ENCODE measurements at places on chromosomes 6 and 20.

GRCh38 chr6:71478834-71479541 lies 190.4 kb downstream of the OGFRL1 start:
- DNase-seq = no peak

- no peak for DNase-seq
Measured at GRCh38 chr6:106124015-106124414, 37.9 kb downstream of the PRDM1 start.

- DNase-seq = peak; percentile 55
Measured at GRCh38 chr20:38804682-38805501, 605 bp upstream of the PPP1R16B start.

- no peak for DNase-seq
Measured at GRCh38 chr20:13262671-13263360, 41.7 kb downstream of the ISM1 start.

DNA sequence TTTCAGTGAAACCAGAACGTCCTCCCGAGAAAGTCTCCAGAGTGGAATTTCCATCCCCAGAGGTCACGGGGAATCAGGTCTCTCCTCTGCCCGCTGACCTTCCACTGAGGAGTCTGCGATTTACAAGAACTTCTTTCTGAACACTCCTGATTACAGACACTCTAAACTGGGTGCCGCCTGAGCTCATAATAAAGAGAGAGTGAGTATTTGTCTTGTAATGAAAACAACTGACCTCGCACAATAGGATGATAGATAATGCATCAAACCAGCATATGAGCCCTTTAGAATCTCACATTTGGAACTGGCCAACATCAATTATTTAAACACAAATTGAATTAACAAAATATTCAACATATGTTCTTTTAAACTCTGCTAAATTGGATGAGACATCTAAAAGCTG lies 47.5 kb downstream of the DLL1 start:
- DNase-seq = no peak

DNA sequence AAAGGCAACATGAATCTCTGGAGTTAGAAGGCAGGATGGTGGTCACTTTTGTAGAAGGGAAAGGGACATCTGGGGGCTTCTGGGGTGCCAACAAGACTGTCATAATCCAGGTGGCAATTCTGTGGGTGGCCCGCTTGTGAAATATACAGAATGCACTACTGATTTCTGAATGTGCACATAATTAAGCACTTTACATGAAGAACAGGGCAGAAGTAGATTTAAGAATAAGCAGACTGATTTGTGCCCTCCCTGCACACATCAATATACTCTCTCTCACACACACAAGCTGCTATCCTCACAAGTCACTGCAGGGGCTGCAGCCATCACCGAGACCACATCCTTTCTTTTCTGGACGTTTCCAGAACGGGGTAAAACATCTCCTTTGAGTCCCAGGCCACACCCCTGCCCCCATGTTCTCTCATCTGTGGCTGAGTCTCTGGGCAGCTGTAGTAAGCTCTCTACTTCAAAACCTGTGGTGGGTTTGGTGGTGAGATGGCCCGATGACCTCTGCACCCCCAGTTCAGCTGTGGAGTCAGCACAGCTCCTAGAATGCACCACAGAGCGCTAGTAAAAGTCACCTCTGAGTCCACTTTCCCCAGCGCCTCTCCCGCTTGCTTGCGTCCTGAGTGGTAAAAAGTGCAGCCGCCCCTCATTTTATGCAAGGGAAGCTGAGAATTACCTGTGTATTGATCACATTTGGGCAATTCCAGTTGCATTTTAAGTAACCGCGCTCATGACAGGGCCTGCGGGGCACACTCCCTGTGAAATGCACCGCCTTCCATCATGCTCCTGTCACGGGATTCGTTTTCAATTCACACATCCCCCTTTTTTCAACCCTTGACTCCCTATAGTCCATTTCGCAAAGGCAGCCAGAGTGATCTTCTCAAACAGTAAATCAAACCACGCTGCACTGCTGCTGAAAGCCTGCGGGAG lies 115.5 kb downstream of the NFATC2 start:
- no peak for DNase-seq

GRCh38 chr6:11006061-11006460 lies 38.0 kb downstream of the ELOVL2 start:
- no peak for DNase-seq

DNA sequence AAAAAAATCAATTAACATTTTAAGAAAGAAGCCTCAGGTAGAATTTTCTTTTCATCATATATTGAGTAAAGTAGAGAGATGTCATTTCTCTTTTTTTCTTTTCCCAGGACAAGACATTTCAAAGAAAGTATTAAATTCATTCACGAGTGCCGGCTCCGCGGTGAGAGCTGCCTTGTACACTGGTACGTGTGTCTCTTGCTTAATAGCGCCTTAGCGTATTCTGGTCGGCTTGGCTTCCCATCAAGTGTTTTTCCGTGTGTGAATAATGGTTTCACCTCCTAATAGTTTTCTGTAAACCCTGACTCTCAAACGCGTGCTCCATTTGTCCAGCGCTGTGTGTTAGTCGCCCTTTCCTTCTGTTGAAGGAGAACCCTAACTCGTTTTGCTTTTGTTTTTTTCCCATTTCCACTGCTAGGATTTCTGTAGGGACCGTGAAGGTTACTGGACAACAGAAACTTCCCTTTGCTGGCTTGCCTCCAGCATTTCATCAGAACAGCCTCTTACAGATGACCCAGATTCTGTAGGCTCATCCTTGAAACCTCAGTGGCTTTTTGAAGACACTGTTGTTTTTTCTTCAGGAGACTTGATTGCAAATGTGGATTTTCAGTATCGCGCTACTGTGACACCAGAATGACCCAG lies 45.7 kb upstream of the IRF4 start:
- DNase-seq = no peak

- no peak for DNase-seq
Measured at GRCh38 chr20:34938466-34939163, 17.0 kb downstream of the GSS start.

DNA sequence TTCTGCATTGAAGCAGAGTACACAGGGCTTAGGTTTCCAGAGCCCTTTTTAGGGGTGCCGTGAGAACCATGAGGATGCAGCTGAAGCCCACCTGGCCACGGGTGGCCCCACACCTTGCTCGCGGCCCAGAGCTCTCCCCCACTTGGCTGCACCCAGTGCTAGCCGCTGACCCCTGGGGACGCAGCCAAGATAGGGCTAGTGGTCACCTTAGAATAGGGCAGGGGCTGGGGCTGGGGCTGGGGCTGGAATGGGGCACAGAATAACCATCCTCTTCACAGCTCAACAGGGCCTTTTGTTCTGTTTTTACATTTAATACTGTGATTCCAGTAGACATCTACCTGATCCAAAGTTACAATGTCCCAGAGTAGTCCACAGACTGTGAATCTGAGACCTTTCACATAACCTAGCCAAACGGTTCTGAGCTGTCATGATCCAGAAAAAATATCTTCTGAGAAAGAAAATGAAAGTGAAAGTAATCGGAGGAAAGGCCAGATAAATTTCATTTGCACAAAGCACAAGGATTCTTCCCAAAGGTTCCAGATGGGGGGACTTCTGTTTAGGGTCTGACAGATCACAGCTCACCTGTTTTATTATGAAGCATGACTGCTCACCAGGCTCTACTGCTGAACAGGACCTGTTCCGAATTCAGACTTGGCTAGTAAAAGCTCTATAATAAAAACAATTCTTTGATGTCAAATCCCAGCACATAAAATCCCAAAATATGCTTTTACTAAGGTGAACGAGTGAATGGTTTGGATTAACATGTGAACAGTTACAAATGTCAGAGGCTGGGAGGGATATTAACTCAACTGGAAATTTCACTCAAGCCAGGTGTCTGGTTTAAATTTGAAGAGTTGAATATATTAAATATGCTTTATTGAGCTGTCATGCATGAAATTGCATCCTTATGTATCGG lies 401.9 kb downstream of the THBS2 start:
- DNase-seq = no peak

DNA sequence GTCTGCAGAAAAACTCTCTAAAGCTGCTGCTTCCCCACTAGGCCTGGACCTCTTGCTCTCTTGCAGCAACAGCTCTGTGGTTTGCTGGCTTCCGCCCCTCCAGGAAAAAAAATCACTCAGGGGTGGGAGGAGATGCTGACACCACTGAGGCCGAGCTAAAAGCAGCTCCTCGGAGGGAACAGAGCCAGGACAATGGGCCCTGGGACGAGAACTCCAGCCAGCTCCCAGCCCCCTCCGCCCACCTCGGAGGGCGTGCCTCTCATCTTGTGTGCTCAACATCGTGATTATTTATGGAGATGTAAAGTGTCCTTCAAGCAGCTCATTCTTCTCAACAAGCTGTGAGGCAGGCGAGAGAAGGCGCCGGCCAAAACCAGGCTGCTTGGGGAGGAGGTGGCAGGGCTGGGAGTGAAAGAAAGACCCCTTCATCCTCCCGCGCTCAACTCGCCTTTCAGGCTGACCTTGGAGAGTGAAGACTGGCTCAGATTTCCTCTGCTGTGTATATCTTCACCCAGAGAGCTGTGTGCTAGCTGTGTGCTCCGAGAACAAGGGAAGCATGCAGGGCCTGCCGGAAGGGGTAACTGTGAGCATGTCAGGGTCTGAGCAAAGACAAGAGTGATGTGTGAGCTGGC lies 53.5 kb upstream of the LRFN2 start:
- no peak for DNase-seq

GRCh38 chr6:109002051-109002697 lies 92.5 kb downstream of the SESN1 start:
- DNase-seq = no peak

DNA sequence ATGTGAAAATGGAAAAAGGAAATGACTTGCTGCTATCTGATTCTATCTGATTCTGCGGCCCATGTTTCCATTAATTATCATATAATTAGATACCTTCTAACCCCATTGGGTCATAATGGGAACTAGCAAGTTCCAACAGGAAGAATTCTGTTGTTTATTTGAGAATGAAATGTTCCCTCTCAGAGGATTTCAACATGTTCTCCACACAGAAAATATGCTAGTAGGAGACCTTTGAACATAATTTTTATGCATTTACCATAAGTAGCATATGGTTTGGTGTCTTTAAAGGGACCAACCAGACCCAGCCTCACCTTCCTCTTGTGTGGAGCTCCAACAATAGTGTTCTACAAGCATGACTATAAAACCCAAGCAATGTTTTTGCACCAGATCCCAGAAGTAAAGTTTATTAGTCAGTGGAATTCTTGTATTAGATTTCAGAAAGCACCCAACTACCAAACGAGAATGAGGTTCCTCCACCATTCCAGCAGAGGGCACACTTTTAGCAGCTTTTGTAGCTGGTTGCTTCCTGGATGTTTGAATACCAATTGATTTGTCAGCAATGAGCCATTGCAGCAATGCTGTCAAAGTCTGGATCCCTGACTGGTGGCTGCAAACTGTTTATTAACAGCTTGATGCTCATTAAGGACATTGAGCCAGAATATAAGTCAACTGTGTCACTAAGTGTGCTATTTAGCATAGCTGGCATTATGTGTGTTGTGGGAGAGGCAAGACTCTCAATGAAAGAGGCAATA lies 143.6 kb upstream of the GJE1 start:
- DNase-seq = no peak

GRCh38 chr6:3749977-3750316 lies 1.6 kb downstream of the PXDC1 start:
- DNase-seq = no peak

- no peak for DNase-seq
Measured at GRCh38 chr20:47981222-47981621, 195.9 kb upstream of the SULF2 start.

DNA sequence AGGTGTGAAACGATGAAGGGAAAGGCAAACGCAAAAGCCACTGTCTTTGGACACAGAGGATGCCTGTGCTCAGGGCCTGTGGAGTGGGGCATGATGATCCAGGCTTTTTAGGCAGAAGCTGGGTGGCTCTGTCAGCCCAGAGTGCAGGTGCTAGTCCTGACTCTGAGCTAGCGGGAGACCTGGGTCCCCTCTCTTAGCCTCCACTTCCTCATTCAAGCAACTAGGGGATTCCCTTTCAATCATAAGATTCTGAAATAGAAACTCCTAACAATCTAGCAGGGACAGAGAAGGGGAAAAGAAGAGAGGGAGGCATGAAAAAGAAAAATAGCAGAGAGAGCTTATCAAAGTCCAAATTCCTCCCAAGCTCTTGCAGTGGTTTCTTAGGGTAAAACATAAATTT lies 7.6 kb upstream of the HIVEP2 start:
- DNase-seq = no peak

DNA sequence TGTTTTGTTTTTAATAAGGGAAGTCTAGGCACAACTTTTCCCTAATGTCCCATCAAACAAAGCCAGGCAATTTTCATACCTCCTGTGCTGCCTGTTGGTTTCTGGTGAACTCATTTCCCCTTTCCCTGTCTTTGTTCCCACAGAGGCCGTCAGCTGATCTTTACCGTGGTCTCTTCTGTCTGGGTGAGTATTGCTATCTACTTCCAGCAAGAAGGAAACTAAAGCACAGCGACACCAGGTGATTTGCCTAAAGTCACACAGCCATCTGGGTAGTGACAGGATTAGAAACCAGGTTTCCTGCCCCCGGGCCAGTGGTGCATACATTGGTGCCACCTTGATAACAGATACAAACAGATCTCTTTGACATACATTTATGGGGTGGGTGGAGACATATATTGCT lies 59.6 kb downstream of the RAB44 start:
- DNase-seq = no peak

- no peak for DNase-seq
Measured at GRCh38 chr6:117840541-117840983, 66.5 kb upstream of the SLC35F1 start.

DNA sequence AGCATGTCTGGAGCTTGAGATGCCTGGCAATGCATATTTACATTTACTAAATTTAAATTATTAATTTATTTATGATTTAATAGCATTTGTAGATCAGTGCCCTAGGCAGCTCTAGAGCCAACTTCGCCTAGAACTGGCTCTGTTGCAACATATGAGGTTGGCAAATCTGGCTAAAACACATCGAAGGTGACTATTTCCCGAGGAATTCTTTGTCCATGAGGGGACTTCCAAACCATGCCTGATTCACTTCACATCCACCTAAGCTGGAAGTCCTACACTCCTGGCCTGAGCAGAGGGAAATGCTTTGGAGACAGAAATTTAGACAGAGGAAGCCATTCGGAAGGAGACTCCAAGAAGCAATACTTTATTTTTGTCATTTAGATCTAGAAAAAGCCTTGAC lies 211.0 kb upstream of the ARG1 start:
- no peak for DNase-seq

DNA sequence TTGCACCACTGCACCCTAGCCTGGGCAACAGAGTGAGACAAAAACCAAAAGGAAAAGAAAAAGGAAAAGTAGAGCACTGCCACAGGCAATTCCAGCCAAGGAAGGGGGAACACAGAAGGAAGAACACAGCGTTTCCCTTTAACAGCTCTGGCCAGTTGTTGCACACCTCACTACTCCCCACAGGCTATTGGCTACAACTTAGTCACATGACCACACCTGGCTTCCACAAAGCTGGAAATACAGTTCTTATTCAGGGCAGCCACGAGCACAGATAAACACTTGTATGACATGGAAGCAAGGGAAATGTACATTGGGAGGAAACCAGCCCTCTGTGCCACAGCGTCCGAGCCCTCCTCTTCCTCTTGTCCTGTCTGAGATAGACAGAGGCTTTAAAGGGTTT lies 249.0 kb upstream of the JARID2 start:
- DNase-seq = no peak

GRCh38 chr20:35618263-35619131 lies 2.9 kb downstream of the SPAG4 start:
- no peak for DNase-seq

GRCh38 chr20:37516811-37517750 lies 4.0 kb upstream of the NNAT start:
- no peak for DNase-seq

GRCh38 chr6:105560611-105561066 lies 157.8 kb upstream of the PREP start:
- DNase-seq = no peak
